ENCODE measurements at places on chromosomes 12 and 14.

DNA sequence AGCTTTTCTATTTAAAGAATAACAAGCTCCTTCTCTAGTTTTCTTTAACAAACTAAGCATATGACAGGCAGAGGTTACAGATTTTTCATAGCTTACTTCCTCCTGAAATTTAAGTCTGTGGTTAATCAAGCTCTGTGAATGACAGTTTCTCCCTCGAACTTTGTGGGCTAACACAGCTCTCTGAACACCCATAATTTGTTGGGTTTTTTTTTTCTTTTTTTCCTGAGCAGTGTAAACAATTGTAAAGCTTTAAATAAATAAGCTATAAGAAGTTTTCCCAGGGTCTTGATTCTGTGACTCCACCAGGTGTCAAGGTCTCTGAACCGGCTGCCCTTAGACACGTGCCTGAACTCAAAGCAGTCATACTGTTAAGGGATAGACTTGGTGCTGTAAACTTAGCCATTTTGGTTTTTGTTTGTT is 128.1 kb upstream of the AMIGO2 start:
- no peak for DNase-seq

DNA sequence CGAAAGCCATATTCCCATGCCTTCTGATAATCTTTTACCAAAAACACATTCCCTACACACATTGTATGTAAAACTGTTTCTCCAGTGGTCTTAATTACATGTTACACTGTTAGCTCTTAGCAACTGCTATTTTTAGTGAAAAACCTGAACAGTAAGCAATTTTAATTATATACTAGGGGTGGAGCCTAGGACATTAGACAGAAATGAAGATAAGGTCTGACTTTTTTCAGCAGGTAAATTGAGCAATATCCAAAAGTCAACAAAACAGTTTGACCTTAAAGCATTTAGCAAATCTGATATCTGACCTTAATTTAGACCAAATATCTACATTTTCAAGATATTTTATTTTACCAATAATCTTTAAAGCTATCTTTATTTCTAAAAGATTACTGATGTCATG is 60.2 kb downstream of the PDE6H start:
- no peak for DNase-seq

- DNase-seq, result no peak
These were observed 150.3 kb upstream of the PTPRQ start for GRCh38 chr12:80293759-80294158.

DNA sequence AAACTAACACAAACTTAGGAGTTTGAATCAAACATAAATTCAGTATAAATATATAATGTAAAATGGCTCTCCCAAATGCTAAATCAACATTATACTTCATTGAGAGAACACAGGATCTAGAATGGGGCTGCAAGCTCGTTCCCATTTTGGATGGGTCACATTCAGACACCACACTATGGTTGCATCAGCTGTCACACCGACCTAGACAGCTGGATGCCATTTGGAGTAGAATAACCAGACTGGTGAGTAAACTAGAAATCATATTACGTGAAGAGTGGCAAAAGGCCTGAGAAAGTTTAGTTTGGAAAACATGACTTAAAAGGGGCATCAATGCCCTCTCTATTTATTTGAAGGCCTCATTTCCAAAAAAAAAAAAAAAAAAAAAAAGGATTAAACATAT is 430.4 kb downstream of the NPAS3 start:
- DNase-seq, result no peak

GRCh38 chr12:16587110-16587453 is 18.9 kb downstream of the LMO3 start:
- DNase-seq, result no peak

DNA sequence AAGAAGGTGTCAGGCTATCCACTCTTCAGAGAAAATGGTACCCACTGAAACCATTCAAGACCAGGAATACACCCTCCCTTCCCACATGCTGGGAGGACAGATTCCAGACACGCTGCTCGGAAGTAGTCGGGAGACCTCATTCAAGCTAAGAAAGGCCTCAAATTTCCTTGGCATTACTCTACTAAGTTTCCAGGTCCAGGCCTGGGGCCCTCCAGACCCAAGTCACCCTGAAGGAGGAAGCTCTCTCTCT is 27.1 kb upstream of the RPLP0 start:
- no peak for DNase-seq

DNA sequence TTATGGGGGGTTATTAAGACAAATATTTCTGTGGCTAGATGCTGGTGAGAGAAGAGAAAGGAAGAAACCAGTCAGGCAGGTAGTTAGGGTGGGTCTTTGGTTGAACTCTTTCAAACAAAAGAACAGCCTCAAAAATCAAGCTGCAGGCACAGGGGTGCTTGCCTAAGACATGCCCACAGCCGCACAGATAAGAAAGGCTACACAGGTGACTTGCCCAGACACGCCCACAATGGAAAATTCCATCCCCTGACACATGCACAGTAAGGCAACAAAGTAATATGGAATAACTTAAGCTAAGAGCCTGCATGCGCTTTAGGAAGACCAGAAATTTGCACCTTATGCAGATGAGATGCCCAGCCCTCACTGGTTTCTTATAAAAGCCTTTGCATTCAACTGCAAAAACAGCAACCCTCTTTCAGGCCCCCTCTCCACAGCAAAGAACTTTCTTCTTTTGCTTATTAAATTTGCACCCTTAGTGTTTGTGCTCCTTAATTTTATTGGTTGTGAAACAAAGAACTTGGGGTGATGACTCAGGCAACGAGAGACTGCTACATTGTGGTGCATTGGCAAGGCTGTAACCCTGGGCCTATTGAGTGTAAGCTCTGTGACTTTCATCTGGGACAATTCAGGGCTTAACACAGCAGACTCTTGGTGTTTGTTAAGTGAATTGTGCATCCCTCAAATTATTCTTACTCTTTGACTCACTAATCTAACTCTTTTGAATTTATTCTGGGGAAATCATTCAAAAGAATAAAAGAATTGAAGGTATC is 149.4 kb downstream of the RPAP3 start:
- DNase-seq, result no peak

- DNase-seq, result no peak
These were observed 75.4 kb upstream of the PWP1 start for GRCh38 chr12:107610021-107610859.

DNA sequence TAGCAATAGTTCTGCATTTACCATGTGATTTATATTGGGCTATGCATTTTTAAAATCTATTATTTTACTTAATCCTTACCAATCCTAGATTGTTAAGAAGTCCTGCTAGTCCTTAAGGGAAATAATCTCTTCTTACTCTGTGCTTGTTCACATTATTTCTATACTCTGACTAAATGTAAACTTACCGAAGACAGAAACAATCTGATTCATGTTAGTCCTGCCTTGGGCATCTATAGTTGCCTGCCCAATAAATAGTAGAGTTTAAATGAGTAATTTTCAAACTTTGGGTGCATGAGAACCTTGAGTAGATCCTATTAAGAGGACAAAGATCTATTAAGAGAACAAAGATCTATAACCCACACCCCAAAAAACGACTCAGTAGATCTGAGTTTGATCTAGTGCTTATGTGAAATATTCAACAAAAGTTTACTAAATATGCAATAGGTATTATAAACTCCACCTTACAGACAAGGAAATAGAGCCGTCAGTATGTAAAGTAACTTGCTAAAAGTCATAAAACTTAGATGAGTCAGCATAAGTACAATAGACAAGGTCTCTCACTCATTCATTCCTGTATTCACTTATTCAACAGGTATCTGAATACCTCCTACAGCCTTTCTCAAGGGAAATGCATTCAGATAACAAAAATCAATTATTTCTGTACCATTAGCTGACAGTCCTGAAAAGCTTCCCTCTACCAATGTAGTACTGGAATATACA is 127.6 kb downstream of the PAWR start:
- no peak for DNase-seq

DNA sequence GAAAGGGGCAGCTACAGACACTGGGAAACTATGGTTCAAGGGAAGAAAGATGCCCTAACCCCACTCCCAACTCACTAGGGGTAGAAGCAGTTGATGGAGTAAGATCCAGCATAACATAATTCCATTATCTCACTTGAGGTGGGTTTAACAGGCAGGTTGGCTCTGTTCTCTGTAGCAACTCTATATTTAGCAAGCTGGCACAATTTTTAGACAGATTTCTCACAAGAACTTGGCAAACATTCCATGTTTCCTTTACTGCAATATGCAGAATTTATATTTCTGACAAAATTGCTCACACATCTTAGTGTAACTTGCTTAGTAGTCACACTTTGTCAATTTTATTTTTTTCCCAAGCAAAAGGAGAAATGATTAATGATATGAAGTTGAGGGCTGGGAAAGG is 475.4 kb downstream of the RMST start:
- DNase-seq, result no peak

DNA sequence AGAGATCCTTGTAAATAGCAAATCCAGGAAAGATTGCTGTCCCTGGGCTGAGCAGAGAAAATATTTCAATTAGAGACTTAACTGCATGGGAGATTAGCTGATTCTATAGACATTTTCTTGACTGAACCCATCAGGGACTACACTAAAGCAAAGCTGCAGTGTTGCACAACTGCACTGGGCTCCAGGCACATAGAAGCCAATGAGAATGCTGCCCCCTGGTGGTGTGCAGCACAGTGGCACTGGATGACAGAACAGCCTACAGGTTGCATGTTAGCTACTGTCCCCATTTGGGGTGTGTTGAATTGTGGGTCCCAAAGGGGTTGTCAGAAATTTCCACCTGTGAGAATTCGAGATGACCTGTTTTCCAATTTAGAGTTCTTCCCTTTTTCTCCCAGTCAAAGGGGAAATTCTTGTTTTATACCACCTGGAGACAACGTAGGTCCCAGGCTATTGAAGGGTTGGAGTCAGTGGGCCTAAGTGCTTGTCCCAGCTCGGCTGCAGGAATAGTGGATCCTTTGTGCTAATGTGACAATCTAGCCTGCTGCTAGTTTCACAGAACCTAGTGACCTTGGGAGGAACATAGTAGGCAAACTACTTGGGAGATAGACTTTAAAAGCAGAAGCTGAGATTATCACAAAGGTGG is 114.7 kb downstream of the SLC8A3 start:
- peak; percentile 5 for DNase-seq

GRCh38 chr14:99679543-99679942 is 4.6 kb upstream of the CYP46A1 start:
- no peak for DNase-seq

DNA sequence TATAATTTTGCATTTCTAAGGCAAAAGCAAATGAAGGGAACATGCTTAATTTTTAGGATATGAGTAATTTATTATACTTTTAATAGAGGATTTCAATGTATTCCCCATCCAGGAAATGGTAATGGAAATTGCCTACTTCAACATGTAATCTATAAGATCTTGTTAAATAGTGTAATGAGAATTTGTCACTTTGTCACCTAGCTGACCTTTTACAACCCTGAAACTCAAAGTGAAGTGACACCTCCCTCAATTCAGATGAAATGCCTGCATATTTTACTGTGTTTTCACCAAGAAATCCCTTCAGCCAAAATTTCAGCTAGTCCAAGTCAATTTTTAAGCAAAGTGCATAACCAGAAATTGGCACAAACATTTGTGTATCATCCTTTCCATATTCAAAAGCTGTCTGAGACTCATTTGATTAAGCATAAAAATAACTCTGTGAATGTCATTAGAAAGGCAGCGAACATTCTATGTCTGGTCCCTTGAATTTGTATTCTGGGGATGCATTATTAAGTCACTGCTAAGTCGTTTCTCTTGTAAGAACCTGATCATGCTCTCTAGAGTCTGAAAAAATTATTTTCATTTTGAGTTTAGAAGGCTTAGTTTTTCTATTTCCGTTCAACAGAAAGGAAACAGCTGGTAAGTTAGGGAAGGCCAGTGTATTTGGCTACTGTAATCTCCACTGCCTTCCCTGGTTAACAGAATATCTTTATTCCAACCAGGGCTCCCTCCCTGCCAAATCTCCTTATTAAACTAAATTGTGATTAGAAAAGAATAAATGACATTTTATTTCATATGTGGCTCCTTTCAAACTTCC is 100.8 kb downstream of the IGF1 start:
- no peak for DNase-seq

DNA sequence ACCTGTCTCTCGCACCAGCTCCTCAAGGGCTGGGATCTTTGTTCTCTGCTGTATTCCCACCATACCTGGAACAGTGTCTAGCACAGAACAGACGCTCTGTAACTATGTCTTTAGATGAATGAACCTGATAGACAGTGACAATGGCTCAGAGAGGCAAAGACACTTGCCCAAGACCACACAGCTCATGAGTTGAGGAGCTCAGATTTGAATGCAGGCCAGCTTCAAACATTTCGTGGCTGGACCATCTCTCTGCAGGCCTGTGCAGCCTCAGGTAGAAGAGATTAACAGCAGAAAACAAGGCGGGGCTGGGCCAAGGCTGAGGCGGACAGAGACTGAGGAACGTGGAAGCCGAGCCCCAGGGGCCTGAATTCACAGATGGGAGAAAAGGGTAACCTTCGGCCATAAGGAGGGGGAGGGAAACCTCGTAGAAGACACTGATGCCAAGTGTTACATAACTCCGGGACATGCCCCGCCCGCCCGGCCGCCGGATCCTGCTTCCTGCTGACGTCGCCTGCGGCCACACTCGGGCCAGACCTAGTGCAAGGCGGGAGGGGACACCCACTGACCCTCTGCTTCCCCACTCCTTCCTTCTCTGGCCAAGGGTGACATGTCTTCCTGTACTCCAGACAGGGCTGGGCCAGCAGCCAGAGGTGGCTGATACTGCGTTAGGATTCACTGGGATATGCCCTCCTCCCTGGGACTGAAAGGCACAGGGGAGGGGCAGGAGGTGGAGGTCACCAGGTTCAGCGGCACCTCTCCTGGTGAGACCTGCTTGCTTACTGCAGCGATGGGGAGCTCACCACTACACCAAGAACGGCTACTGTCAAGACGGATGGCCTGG is 86.8 kb downstream of the RFLNA start:
- DNase-seq, result no peak

DNA sequence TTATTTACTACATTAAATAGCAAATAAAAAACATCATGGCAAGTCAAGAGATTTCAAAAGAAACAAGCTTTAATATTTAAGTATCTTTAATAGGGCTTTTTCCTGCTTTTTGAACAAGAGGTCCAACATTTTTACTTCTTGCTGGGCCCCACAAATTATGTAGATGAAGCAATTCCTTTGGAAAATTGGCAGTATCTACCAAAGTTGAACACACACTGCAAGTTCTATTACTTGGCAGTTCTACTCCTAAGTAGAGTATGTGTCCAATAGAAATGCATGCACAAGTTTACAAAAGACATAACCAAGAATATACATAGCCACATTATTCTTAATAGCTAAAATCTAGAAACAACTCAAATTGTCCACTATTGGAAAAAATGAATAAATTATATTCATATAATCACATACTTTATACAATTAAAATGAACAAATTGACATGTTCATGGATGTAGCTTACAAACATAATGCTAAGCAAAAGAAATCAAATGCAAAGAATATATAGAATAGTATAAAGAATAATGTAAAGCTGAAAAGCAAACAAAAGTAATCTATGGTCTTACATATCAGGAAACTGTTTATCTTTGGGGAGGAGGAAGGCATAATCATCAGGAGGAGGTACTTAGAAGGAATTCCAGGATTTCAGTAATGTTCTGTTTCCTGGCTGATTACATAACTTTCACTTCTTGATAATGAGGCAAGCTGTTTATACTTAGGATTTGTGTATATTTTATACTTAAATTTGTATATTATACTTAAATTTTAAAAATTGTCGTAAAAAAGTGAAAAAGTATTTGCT is 6.5 kb upstream of the TMBIM4 start:
- no peak for DNase-seq

GRCh38 chr14:100673085-100673806 is 53.4 kb upstream of the DLK1 start:
- no peak for DNase-seq

Measured in right renal pelvis (tissue), 4 donors.